ENCODE measurements at places on chromosomes 2 and 18.

DNA sequence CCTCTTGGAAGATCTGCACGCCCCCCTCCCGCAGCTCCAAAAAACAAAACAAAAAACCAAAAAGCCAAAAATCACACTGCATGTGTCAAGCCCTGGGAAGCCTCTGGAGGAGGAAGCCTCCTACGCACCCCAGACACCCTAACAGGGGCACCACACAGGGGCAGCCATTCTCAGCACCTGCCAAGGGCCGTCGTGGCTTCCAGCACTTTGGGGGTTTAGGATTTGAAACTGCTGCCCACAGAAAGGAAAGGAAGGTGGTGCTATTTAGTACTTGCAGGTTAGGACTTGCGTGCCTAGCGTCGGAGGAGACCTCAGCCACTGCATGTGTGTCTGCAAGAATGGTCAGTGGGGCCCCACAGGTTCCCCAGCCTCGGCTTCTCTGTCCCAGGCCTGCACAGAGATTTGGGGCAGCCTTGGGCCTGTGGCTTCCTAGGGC is 419 bp upstream of the GPR55 start:
- no peak for DNase-seq

DNA sequence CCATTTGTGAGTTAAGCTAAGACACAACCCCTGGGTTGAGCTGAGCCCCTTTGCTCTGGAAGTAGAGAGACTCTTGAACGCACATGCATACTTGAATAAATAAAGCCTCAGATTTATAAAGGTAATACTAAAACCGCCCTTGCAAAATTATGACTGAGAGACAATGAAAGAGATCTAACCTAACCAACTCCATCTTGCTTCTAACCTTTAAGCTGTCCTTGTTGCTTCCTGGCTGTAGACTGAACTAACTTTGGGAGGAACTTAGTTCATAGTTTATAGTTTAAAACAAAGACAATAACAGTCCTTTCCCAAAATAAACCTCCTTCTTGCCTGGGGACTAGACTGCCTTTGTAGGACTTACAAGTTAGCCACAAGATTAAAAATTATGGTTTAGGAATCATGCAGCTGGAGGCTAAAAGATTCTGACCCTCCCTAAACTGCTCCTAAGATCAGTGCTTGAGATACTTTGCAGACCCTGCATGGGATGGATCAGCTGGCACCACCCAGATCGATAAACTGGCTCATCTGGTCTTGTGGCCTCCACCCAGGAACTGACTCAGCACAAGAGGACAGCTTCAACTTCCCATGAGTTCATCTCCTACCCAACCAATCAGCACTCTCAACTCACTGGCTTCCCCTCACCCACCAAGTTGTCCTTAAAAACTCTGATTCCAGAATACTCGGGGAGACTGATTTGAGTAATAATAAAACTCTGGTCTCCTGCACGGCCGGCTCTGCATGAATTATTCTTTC is 240.2 kb upstream of the SLC14A2 start:
- no peak for DNase-seq

GRCh38 chr2:71853858-71854257 is 293.8 kb downstream of the CYP26B1 start:
- DNase-seq = no peak

DNA sequence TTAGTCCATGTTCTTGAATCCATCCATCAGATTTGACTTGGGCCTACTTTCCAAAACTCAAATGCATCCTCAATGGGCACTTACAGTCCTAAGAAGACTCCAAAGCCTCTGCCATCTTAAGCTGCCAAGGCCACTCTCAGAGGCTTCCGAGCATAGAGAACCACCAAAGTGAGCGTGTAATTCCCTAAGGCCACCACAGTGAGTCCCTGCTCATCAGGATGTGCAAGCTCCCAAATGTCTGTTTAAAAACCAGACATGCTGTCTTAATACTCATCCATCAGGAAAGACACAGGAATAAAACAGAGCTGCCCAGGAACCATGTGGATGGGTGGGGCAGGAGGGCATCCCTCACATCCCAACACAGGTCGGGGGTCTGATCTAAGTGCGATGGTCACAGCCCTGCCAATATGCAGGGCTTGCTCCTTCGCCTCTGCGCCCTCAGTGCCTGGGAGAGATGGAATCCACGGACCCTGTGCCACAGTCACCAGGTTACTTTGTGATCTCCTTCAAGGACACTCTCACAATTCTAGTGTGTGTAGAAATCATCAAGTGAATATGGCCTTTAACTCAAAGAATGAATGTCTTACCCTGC is 80.4 kb downstream of the POLR1A start:
- no peak for DNase-seq

GRCh38 chr2:8850845-8851487 is 13.6 kb upstream of the KIDINS220 start:
- no peak for DNase-seq

DNA sequence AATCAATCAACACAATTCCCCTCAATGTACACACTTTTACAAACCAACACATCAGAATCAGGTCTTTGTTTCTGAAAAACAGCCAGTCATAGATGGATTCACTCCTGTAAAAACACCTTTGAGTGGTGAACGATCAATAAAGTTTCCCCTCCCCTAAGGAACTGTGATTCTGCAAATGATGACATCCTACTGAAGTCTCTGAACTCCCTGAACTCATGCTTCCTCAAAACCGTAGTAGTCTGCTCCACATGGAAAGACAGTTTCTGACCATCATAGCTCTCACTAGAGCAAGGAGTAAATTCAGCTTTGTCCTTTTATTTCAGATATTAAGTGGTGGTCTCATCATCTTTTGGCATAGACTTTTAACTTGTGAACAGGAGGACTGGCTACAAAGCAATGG is 43.5 kb upstream of the ACTR3 start:
- no peak for DNase-seq

DNA sequence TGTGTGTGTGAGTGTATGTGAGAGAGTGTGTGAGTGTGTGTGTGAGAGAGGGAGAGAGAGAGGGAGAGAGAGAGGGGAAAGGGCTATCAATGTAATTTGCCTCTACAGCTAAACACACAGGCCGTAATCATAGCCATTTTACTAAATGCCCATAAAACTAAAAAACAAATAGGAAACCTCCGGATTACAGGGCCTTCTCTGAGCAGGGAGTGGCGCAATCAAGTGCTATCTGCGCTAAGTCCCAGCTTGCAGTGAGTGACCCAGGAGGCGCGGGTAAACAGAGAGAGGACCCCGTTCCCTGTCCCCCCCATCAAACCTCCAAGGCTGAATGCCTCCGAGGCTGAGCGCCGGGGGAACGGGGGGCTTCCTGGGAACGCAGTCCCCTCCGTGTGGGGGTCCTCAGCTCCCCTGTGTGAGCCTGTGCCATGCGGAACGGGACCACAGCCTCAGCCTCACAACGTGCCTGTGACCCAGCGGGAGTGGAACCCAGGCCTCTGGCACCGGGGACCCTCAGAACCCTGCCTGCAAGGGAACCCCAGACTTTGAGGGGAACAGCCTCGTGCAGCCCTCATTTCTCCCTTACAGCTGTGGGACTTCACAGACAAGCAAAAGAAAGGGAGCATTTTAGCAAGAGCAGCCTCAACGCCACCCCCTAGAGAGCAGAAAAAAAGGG is 54.7 kb upstream of the ID2 start:
- DNase-seq = no peak

DNA sequence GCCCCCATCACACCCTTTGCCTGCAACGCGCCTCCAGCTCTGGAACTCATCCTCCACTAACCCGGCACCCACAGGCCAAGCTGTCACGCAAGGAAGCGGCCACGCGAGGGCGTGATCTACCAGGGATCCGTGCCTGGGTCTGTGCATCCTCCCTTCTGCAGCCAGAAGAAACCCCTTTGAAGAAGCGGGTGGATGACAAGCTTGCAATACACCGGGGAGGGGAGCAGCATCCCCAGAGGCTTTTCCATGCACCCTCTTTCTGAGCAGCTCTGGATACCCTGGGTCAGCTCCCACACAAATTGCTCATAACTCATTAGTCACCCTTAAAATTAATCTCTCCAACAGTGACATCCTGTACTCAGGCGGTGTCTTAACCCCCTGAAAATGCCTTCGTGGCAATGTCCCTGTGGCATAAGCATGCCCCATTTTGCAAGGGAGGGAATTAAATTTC is 47.6 kb downstream of the PDCL3 start:
- peak; percentile 74 for DNase-seq

- no peak for DNase-seq
Measured at GRCh38 chr2:120893811-120894584, 158.3 kb downstream of the GLI2 start.

DNA sequence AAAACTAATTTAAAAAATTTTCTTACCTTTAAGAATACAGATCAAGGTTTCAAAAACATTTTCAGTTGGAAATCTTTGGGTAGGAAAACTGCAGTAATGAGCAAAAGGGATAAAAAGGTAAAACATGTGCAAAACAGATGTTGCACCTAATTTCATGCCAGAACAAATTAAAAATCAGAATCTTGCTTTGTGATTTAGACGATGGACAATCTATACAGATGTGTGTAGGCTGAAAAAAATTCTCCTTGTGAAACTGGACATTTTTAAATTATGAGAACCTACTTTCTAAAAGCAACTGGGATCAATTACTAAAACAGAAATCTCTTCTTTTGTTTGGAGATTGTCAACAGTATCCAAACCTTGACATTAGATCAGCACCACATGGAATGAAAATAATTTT is 183.2 kb upstream of the ITGA4 start:
- no peak for DNase-seq

- no peak for DNase-seq
Measured at GRCh38 chr2:231991664-231992063, 30.2 kb downstream of the DIS3L2 start.

- no peak for DNase-seq
Measured at GRCh38 chr18:4589056-4589800, 134.1 kb upstream of the DLGAP1 start.

GRCh38 chr18:63007231-63007630 is 291.9 kb downstream of the PHLPP1 start:
- DNase-seq = no peak

- no peak for DNase-seq
Measured at GRCh38 chr18:3044931-3045698, 32.2 kb upstream of the LPIN2 start.

- no peak for DNase-seq
Measured at GRCh38 chr2:127609031-127609751, 36.8 kb upstream of the GPR17 start.

DNA sequence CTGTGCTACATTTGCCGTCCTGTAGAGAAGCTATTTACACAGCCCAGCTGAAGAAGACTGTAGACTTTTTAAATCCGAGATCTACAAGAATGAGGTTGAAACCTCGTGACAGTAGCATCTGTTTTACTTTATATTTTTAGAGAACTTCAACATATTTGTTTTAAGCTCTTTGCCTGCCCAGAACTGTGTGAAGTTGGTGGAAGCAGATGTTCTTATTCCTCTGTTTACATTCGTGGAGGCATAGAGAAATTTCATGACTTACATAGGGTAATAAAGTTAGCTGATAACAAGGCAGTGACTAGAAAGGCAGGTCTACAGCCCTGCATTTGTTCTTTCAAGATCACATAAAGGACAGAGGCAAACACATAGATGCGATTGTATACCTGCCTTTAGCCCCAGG is 47.0 kb upstream of the MAP3K20 start:
- no peak for DNase-seq

GRCh38 chr2:46320141-46320567 is 22.9 kb downstream of the EPAS1 start:
- DNase-seq = no peak

GRCh38 chr2:171521361-171522051 is 768 bp upstream of the CYBRD1 start:
- no peak for DNase-seq

DNA sequence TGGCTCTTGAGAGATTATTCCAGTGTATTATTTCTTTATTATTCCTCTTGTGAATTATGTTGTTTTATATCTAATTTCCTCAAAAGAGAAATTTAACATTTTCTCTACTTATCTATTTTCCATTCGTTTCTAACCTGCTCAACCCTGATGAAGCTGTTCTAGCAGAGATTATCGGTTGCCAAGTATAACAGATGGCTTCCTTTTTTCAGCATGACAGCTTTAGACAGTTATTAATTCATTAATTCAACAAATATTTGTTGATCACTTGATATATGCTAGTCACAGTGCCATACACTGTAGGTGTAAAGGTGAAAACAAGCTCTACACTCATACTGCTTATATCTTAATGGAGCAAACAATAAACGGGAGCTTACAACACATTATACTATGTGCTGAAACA is 137.9 kb upstream of the UBE2E3 start:
- no peak for DNase-seq

DNA sequence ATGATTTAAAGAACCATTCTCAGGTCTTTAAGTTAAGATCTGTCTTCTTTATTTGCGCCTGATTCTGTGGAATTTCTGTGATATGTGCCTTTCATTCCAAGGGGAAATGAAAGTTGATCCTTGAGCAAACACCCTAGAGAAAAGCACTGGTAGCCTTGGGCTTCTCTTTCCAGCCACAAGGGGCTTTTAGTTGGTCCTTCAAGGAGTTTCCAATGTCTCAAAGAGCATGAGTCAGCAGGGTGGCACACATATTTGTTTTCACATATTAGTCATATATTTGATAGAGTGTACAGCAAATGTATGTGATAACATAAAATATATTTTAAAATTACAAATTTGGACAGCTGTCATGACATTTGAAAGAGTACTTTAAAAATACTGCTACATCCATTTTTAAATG is 339.5 kb downstream of the TXNL1 start:
- DNase-seq = no peak

GRCh38 chr2:47208852-47209606 is 53.9 kb upstream of the STPG4 start:
- no peak for DNase-seq

DNA sequence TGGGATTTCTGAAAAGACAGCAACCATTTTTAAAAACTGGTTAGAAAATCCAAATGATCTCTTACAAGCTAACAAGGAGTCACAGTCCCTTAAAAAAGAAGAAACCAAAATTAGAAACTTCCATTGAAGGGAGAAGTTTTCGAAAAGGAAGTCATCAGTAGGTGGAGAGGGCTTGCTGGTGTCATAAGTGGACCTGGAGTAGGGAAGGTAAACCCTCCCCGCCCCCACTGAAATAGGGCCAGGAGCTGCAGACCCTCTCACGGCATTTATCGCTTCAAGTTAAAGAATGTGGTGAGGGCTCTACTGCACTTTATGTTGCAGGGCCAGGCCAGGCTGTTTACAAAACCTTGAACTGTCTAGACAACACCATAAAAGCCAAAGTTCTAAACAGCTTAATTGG is 2.9 kb downstream of the HOXD11 start:
- DNase-seq = no peak

DNA sequence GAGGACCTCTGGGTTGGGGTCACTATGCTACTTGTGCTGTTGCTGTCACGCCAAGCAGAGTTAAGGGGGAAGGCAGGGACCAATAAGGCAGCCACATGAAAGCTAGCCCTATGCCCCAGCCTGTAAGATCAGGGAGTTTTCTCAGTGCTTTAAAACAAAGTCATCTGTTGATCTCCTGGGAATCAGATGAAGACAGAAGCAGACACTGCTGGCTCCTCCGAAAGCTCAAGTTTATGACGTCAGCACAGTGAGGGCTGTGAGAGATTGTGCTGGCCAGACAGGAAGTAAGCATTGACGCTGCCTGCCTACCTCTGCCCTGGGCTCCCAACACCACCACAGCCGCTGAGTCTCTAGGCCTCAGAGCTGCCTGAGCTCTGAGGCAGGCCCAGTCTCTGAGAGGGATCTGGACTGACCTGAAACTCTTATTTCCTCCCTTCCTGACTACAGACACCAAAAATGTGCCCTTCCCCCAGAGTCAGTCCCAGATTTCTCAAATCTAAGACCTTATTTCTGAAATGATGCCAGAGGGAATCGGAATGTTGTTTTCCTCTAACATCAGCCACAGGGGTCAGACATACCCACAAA is 118.1 kb upstream of the EPAS1 start:
- DNase-seq = no peak

- no peak for DNase-seq
Measured at GRCh38 chr2:468648-469336, 180.9 kb upstream of the ALKAL2 start.

- no peak for DNase-seq
Measured at GRCh38 chr18:3885209-3885792, 435.3 kb downstream of the TGIF1 start.
